ENCODE measurements at places on chromosomes 1 and 21.

DNA sequence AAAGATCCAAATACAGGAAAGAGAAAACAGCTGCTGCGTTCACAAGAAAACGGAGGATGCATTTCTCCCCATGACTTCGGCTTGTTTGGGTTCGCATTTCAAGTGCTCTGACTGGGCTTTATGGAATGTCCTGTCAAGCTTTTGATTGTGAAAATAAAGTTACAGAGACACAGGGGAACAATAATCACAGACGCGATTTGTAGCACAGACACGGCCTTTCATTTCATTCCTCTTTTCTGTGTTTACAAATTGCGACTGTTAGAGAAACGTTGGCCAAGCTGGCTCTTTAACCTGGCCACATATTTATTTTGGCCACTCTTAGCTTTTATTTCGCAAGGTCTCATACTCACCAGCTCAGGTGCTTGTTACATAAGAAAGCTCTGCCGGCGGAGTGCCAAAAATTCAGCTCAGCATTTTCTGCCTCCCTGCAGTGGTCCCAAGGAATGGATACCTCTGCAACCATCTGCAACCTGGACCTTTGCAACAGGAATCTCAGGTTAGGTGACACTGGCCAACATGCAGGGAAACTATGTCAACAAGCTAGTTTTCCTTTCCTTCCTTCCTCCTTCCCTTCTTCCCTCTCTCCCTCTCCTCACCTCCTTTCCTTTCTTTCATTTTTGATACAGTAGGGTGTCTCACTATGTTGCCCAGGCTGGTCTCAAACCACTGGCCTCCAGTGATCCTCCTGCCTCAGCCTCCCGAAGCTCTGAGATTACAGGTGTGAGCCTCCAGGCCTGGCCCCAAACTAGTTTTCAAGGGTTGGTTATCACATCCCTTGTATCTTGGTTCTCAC lies 58.2 kb upstream of the SLC45A1 start:
- no peak for DNase-seq

- DNase-seq = no peak
Observed at GRCh38 chr1:184399192-184399847, 12.5 kb downstream of the C1orf21 start.

DNA sequence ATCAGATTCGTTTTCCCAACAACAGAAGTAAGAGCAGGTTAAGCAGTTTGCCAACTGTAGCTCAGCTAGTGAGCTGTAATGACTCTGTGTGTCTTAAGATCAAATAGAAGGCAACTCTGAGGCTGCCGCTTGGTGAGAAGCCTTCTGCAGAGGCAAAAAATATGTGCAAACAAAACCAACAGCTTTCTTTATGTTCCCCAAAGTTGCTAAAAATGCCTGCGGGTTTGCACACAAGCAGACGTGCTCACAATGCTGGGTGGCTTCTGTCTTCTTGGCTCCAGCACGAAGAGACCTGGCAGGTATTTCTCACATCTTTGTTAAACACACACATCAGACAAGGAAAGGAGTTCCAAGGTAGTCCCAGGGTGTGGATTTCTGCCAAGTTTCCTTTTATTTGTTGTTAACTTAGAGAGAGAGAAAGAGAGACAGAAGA lies 158.9 kb upstream of the JUN start:
- no peak for DNase-seq

GRCh38 chr1:18256282-18257235 lies 149.0 kb downstream of the IGSF21 start:
- DNase-seq = peak; percentile 13

- no peak for DNase-seq
Observed at GRCh38 chr21:41965045-41965444, 11.2 kb upstream of the C2CD2 start.

DNA sequence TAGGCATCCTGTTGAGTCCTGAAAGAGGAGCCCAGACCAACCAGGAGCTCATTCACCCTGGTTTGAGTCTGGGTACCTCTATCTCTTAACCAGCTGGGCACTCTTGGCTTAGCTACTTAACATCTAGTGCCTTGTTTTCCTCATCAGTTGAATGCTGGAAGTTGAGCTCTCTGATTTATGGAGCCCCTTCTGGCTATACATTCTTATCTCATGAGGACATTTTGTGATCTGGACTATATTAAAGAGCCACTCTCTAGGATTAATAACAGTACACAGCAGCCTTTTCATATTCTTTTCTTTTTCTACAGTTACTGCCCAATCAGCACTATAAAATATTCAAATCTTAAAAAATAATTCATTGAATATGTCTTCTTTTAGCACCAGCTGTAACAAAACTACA lies 296.9 kb upstream of the RUNX1 start:
- no peak for DNase-seq

DNA sequence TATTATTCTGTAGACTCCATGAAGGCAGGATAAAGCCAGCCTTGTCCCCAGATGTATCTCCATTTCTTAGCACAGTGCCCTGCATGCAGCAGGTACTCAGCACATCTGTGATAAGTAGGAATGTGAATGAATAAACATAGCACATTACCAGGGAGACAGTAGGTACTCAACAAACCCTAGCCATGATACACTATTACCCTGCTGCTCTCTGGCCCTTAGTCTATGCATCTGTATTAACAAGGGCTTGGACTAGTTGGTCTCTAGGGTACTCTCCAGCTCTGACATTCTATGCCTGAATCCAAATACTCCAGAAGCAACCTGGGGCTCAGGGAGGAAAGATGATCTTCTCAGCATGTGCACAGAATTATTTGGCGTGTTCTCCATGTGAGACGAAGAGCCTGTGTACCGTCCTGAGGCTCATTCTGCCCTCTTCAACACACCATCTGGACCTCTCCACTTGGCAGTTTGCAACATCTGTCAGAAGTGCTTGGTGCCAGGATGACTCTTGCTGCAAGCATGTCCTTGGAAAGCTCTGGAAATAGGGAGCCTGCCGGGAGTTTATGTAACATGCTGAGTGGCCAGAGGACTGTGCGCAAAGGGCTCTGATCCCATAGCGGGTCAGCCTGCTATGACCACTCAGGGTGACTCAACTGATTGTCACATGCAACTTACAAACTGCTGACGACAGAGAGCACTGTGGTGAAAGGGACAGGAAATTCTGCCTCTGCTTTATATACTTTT lies 228.2 kb upstream of the USP24 start:
- no peak for DNase-seq

- no peak for DNase-seq
Observed at GRCh38 chr1:81174052-81174451, 626.7 kb upstream of the ADGRL2 start.

DNA sequence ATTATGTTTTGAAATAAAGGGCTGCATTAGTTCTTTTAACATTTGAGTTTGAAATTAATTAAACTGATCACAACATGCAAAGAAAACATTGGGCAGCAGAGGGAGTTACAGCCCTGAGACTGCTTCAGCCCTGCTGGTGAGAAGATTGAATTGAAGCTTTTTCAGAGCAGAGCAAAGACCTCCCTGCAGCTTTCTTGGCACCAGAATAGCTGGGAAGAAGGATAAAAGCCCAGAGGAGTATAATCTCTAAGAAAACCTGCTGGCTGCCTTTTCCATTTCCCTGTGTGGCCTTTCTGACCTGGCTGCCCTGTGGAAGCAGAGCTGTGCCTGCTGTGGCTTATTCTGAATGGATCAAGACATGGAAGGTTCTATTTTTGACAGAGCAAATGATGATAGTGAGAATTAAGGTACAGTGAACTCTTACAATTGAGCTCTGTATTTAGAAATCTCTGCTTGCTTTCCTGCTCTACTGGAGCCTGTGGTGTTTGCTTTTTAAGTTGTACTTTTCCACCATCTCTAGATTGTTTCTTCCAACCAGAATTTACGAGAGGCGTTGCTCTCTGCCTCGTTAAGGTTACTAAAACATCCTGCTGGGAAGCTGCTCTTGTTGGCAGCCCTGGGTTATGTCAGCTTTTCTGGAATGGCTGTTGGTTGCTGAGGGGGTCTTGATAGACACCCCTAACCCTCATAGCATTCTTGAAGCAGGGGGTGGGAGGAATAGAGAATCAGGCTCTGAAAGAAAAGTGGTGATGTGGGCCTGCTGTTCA lies 9.9 kb downstream of the SNRPE start:
- DNase-seq = peak; percentile 91

Measured in Kasumi-1 (cell line).